AG08395 (cell line): ENCODE measurements at places on chromosomes 5 and 9.

DNA sequence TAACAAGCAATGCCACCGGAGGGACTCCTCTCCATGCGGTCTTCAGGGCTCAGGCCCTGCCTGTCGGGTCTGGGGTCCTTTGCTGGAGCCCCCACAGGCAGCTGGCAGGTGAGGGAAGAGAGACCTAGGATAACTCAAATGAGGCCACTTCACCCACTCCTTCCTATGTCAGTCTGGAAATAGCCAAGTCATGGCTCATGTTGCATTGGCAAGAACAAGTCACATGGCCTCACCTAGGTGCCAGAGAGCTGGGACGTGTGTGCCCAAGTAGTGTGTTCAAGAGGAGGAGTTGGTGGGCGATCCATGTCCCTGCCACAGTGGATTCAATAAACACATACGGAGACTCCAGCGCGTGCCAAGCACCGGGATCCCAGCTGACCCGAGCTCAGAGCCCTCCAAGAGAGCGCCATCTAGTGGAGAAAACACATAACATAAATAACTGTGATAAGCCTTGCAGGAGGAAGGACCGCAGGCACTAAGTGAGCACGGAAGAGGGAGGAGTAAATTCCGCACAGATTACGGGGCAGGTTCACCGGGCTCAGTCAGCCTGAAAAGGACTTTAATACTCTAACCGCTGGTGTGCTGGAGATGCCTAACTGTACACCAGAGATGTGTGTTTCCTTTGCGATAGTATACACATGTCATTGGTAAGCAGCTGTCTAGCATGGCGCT, 580.8 kb downstream of the CCDC171 start:
- DNase-seq = peak; percentile 61

DNA sequence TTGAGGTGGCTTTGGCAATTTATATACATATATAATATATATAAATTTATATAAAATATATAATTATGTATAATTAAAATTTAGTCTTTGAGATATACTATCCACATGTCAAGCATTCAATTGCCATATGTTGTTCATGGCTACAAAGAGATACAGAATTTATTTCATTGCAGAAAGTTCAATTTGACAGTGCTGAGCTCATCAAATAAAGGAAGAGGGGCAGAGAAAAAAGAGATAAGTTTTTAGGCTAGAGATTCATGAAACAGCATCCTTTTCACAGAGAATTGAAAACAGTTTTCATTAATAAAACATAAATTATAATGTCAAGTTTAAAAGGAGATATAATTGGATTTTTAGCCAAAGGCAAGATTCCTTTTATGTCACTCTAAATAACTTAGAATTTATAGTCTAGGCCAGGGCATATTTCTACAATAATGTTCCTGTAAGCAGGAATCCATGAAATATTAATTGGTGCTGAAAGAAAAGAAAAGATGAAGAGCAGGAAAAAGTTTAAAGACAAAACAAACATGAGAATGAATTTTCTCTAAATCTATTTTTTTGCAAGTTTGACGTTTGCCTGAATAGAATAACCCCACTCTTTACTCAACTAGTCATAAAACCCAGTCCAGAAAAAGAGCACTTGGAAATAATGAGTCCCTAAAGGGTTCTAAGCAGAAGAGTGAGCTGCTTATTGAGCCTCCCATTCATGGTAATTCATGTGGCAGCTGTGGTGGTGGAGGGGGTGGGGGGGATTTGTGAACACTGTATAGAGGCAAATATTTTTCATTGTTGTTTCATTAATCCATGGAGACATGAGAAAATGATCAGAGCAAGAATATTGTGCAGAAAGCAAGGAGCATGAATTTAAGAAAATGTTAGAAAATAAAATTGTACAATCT, 1279.5 kb downstream of the CDH12 start:
- no peak for DNase-seq

DNA sequence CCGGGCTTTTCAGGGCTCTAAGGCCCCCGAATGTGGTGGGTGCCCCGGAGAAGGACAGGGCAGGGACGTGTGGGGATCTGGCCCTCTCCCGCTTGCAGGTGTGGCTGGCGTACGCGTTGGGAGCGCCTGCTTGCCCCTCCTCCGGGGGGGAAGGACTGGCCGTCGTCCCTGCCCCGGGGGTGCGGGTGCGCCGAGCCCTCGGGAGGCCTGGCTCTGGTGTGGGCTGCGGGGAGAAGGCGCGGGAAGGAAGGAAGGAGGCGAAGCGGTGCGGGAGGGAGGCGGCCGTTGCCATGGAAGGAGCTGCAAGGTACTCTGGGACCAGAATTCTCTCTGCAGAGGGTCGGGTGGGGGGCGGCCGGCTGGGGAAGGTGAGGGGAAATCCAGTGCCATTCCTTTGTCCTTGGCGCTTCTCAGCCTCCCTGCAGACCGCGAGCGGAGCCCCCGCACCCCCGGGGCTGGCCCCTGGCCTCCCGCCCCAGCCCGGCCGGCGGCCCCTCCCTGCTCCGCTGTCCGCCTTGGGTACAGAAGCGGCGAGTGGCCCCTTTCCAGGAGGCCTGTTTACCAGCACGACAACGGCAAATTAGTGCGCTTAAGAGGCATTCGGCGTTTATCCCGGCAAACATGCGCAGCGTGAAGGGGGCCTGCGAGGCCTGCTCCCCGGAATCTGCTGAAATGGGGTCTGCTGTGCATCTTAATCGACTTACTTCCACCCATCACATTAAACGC, 67.1 kb upstream of the UNC5A start:
- DNase-seq = no peak

DNA sequence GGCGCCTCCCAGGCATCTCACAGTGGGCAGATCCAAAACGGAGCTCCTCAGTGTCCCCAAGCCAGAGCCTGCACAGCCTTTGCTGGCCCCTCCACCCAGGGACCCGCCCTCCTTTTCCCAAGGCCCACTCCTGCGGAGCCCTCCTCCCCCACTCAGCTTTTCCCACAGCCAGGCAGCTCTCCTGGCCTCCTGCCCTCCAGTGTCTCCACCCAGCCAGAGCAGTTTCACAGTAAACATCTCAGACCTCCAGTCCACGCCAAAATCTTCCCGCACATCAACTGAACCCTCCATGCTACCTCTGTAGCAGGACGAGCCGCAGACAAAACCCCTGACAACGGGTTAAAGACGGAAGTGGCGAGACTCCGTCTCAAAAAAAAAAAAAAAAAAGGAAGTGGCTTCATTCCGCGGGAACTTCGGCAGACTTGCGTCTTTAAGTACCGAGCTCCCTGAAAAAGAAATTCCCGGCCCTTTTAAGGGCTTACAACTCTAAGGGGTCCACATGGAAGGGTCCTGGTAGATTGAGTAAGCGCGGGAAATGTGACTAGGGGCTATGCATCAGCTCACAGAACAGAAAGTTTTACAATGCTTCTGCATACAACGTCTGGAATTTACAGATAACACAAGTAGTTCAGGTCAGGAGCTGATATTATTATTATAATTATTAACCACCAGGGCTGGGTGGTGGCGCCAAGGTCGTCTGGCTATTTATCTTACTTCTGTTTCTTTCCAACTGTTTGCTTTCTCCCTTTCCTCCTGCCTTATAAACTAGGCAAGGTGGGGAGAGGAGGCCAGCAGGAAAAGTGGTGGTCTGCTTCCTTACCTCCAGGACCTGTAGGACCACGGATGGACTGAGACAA, 11.4 kb upstream of the GRIN1 start:
- no peak for DNase-seq

DNA sequence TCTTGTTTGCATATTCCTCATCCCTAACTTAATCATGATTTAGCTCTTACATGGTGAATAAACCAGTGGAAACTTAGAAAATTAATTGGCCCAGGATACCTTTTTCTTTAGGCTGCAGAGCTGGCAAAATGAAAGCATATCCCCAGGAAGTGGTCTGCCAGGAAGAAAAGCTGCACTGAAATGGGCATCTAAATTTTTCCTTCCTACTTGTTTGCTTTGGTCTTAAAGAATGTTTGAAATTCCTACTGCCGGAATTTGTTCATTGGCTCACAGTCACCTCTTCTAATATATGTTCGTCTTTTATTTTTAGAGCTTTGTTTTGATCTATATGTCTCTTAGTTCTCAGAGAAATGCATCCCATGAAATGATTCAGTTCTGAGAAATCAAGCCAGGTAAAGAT, 113.2 kb upstream of the ELL2 start:
- no peak for DNase-seq

GRCh38 chr5:45617859-45618416, 78.2 kb downstream of the HCN1 start:
- DNase-seq = no peak

DNA sequence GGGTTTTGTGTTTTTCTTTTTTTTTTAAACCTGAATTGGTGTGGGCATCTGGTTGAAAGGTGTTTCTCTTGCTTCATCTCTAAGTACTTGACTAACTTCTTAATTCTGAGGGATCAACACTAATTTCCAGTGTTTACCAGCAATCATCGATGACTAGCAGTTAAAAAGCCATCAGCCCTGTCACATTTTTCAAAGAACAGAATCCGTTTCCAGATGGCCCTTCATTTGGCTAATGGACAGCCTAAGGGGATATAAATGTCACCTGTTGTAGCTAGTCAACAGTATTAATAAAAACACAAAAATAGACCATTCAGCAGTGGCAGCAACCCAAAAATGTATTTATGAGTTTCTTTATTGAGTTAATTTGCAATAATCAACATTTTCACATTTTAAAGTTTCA, 1076.5 kb downstream of the MAT2B start:
- DNase-seq = no peak

DNA sequence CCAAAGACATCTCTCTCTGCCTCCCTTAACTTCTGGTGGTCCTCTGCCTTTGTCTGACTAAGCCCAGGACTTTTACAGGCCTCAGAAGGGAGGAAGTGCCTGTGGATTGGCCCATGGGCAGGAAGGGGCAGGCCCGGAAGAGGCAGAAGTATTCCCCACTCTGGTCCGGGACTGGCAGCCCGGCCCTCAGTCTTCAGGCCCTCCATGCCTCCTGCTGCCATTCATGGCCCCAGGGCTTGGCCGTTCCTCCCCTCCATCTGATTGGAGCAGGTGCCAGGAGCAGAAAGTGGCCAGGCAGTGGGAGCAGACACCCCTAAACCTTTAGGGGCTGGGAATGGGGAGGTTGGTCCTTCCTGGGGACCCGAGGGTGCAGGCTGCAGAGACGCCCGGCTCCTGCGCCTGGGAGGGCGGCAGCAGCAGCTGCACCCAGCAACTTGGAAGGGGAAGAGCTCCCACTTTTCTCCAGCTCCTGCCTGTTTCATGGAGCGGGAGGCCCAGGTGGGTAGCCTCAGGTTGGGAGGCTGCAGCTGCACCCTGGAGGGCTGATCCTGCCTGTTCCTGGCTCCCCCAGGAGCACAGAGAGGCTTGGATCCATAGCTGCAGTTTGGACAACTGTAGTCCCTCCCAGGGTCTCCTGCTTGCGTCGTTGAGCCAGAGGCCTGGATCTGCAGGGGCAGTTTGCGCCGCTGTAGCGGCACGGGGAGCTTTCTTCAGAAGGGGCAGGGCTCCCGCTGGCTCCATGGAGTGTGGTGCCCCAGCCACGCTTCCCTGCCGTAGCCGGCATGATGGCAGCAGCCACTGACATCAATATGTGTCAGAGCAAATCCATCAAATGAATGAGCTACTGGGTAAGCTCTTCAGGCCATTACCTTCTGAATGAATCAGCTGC, 661.5 kb upstream of the NUDT12 start:
- DNase-seq = no peak

GRCh38 chr5:146697211-146697610, 181.2 kb upstream of the GPR151 start:
- DNase-seq = no peak

GRCh38 chr5:103216137-103216536, 42.4 kb upstream of the MACIR start:
- no peak for DNase-seq

GRCh38 chr5:67815455-67816391, 399.8 kb upstream of the PIK3R1 start:
- DNase-seq = peak; percentile 43

GRCh38 chr5:6105320-6105719, 273.0 kb downstream of the MED10 start:
- no peak for DNase-seq

GRCh38 chr5:32153723-32154122, 20.4 kb downstream of the GOLPH3 start:
- DNase-seq = no peak

- DNase-seq = peak; percentile 56
Observed at GRCh38 chr5:172453206-172453985, 929 bp downstream of the SH3PXD2B start.

DNA sequence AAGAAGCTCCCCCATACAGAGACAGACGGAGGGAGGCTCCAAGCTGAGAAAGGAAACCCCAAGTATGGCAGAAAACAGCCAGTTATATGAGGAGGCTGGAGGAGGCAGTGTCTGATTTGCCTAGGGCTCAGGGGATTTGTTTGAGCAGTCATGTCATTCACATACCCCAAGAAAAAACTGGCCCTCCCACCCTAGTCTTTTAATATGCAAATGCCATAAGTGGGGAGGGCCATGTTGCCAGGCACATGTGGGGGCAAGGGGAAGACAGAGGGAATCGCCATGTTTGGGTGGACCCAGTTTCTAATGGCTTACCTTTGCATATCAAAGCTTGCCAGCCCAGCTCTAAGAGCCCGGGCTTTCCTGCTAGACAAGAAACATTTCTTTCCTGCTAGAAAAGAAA, 1163.8 kb downstream of the TAF11L14 start:
- no peak for DNase-seq

- DNase-seq = no peak
Observed at GRCh38 chr5:15898641-15899040, 280.9 kb downstream of the MARCHF11 start.

DNA sequence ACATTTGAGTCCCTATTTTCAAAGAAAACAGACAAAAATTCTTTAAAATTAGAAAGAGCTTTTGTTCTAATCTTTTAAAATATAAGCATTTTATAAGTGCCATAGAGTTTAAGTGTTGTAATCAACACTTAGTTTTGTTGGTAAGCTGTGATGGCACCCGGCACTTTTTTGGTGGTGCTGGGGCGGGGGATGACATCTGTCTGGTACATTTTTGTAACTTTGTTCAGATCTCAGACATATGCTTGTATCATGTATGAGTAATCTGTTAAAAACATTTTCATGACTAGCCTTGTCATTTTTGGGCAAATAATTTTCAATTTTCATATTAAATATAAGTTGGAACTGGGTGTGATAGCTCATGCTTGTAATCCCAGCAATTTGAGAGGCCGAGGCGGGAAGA, 51.7 kb downstream of the UBAP1 start:
- DNase-seq = no peak

- peak; percentile 55 for DNase-seq
Observed at GRCh38 chr5:108003178-108003577, 332.4 kb upstream of the EFNA5 start.
